ENCODE measurements at places on chromosomes 4 and X. TPM values are rescaled to one million over a fixed set of nuclear protein-coding genes. Genes with fewer than 3 reads are reported as not detected.

- no peak for DNase-seq
These were observed 16.6 kb downstream of the TMEM255A start for GRCh38 chrX:120294651-120295050.

- no peak for DNase-seq
These were observed 46.8 kb upstream of the FAM9C start for GRCh38 chrX:13091111-13091765.

GRCh38 chrX:119429471-119429870, 30.3 kb downstream of the SLC25A43 start:
- DNase-seq = no peak

DNA sequence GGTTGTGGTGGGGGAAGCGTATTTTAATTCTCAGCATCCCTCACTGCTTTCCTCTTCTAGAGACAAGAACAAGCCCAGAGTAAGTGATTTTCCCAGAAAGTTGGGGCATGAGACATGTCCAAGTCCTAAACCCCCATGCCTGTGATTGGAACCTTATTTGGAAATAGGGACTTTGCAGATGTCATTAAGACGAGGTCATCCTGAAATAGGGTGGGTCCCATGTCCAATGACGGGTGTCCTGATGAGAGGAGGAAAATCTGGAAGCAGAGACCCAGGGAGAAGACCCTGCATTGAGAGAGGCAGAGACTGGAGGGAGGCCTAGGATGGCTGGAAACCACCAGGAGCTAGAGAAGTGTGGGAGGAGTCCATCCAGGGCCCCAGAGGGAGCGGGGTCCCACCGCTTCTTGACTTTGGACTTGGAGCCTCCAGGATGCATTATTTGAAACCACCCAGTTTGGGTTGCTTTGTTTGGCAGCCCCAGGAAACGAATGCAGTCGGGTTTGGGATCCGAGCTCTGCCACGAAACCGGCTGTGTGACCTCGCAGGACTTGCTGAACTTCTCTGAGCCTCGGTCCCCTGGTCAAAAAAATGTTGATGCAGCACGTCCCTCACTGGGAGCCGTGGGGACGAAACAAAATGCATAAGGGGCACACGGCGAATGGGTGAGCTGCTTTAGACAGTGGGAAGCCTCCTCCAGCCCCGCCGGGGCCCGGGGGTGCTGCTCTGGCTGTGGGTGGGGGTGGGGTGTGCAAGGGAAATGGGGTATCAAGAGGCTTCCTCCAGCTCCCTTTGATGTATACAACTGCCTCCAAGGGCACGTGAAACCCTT, 113.9 kb downstream of the CPZ start:
- no peak for DNase-seq

- DNase-seq = peak; percentile 61
These were observed 48.1 kb upstream of the HMX1 start for GRCh38 chr4:8919651-8920288.

GRCh38 chr4:10740891-10741620, 56.5 kb upstream of the CLNK start:
- no peak for DNase-seq

- DNase-seq = no peak
These were observed 348.6 kb downstream of the CXXC4 start for GRCh38 chr4:104146048-104146447.

- no peak for DNase-seq
These were observed 105.4 kb downstream of the STK32B start for GRCh38 chr4:5156682-5157081.

Gene SYTL4
- 5.9 TPM for total RNA-seq

DNA sequence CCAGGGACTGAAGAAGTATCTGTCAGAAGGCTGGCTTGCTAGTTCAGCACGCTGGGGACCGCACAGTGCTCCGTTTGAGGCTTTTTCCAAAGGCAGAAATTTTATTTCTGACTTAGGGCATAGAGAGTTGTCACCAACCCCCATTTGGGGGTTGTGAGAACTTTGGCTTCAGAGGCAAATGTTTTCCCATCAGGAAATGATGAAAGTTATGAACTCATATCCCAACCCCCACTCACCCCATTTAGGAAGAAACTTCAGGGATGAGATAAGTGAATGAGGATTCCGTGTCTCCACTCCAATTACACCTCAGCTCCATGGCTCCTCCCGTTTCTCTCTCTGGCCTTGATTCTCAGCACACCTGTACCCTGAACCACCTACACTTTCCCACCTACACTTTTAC, 4.3 kb upstream of the WDR13 start:
- DNase-seq = no peak

- DNase-seq = no peak
These were observed 53.1 kb downstream of the ARHGEF38 start for GRCh38 chr4:105605493-105605892.

DNA sequence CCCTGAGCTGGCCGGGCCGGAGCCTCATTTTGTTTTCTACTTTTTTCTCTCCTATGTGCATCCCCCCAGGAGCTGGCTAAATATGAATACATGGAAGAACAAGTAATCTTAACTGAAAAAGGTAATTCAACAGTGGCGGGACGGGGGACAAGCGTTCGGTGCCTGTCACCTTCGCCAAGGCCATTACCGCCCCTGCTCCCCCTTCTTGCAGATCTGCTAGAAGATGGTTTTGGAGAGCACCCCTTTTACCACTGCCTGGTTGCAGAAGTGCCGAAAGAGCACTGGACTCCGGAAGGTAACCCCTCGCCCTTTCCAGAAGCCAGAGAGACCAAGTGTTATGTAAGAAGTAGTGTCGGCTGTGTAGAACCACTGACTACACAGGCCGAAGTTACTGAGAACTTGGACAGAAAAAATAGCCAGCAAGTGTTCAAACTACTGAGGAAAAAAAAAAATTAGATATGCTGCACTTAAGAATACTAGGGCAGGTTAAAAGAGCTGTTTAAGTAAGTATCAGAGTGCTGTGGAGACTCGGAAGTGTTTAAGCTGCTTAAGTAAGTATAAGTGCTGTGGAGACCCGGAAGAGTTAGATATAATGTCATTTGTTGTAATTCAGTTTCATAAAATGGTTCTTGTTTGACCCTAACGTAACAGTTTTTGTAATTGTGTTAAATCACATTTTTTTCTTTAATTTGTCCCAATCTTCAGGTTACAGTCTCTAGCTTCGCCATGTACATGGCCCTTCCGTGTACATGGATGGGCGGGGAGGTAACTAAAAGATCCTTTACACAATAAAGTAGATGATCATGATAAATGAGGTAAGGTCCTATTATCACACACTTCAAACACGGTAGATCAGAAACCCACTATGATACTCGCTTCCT, 856 bp downstream of the SAT1 start:
- DNase-seq = no peak

GRCh38 chr4:17309567-17310268, 202.2 kb downstream of the QDPR start:
- DNase-seq = no peak

DNA sequence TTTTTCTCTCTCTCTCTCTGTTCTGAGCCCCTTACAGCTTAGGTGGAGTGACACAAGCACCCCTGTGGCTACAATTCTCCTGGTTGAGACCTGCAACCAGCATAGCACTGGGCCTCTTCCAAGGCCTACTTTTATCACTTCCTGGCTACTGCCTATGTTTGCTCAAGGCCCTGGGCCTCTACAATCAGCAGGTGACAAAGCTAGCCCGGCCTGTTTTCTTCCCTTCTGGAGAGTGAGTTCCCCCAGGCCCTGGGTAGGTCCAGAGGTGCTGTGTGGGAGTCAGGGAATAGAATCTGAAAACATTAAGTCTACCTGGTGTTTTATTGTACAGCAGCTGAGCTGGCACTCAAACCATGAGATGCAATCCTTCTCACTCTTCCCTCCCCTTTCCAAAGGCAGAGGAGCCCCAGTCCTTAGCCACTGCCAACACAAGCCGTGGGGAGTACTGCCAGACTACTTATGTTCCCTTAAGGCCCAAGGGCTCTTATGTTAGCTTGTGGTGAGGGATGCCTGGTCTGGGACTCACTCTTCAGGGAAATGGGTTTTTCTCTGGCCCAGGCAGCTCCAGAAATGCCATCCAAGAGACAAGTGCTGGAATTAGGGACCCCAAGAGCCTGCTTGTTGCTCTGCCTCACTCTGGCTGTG, 23.8 kb upstream of the MAGEC3 start:
- DNase-seq = no peak

Gene VCX2
- total RNA-seq = not detected

DNA sequence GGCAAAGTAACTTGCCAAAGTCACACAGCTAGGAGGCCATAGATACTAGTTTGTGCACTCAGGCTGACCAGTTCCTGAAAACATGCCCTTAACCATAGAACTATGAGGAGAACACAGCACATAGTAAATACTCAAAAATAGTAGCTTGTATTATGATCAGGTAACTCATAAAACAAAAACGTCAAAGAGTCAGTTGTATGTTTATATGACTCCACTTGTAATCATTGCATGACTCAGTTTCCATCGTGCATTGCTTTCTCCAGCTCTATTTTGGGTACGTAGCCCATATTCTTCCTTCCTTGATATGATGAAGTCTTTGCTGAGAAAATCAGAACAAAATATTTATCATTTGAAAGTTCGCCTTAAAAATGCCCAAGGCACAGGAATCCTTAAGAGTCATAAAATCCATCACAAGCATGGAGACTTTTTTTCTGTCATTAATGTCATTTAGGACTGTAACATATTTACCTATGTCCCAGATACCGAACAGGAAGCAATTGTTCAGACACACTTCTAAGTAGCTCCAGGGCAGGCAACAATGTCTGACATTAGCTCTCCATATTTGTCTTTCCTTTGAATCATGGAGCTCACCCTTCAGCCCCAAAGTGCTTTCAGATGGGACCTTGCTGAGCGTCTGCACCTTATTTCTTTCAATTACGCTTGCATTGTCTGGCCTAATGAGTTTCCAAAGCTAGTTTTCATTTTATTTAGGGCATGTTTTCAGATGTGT, 11.2 kb upstream of the MID1 start:
- no peak for DNase-seq

GRCh38 chrX:10052906-10053625, 85.9 kb downstream of the CLDN34 start:
- DNase-seq = no peak

Gene EFHC2
- total RNA-seq = not detected

- no peak for DNase-seq
These were observed 101.4 kb upstream of the RAB40AL start for GRCh38 chrX:102835504-102836146.

GRCh38 chrX:21620234-21620633, 37.9 kb downstream of the KLHL34 start:
- DNase-seq = no peak

Gene XAGE1B
- not detected for total RNA-seq

DNA sequence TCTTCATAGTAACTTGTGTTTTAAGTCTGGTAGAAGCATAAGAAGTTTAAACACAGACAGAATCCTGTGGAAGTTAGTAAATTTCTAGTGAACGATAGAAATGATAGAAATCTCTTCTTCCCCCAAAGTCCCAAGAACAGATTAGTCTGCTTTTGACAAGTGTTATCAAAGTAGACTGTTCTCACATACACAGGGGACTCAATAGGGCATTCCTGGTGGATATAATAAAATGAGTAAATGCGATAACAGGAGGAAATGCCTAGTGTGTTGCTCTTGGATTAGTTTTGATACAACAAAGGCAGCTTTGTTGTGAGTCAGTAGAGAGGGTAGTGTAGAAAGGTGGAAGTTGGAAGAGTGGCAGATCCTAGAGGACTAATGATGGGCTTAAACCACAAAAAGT, 43.5 kb downstream of the CLCN3 start:
- DNase-seq = no peak

GRCh38 chr4:123415576-123415975, 19.0 kb downstream of the SPRY1 start:
- DNase-seq = no peak

DNA sequence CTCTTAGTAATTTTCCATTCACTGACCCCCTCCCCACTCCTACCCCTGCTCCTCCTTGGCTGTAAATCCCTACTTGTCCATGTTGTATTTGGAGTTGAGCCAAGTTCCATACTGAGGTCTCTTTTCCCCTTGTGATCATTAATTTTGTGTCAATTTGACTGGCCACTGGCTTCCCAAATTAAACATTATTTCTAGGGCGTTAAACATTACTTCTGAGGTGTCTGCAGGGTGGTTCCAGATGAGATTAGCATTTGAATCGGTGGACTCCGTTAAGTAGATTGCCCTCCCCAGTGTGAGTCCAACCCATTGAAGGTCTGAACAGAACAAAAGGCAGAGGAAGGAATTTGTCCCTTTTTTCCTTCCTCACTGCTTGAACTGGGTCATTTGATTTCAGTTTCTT, 25.7 kb downstream of the SLC39A8 start:
- no peak for DNase-seq

- no peak for DNase-seq
These were observed 35.1 kb downstream of the RPS6KA3 start for GRCh38 chrX:20231598-20231997.

Gene XK
- 0.07 TPM for total RNA-seq

Gene TKTL1
- not detected for total RNA-seq

GRCh38 chrX:66602381-66602938, 36.4 kb downstream of the EDA2R start:
- no peak for DNase-seq

Gene SOWAHB
- 2.6 TPM for total RNA-seq

Gene TCEAL9
- 87.0 TPM for total RNA-seq

DNA sequence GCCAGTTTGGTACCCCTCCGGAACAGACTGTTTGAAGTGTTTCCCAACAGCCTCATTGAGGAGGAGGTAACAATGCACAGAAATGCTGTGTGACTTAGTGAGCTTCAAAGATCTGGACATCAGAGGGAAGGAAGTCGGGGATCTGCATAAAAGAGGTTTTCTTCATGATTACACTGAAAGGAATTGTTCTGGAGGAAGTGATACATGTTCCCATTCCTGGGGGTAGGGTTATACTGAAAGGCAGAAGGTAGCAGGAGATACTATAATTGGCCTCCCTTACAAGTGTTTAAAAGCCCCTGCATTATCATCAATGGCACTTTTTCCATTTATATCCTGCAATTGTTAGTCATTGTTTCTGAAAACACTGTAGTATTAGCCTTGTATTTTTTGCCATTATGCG, 94.0 kb upstream of the DKK2 start:
- DNase-seq = no peak

Gene MAGEA6
- total RNA-seq = not detected

- no peak for DNase-seq
These were observed at the start of gene C4orf36 for GRCh38 chr4:86891762-86892635. Gene C4orf36, minus strand, starts transcription at chr4:86892422. Its CDS starts 902 bp downstream, at chr4:86891520.

- DNase-seq = no peak
These were observed 353.8 kb upstream of the HAND2 start for GRCh38 chr4:173883821-173884220.

DNA sequence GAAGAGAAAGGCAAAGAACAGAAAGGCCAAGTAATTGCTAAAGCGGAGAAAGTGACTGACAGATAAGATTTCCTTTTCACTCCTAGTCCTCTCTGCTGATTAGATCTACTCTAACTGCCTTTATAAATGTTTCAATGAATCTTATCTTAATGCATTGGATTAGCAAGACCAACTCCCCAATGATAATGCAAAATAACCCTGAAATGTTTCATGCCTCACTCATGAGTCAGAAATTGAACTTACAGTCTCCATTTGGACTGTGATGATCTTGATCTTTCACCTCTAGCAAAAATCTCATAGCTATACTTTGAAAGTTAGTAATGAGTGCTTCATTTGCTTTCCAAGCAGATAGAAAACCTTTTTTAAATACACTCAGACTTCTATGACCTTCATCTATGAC, 26.5 kb downstream of the SLC10A7 start:
- no peak for DNase-seq

All from chondrocyte (in vitro differentiated cells).